ENCODE measurements at places on chromosomes 1 and 21. TPM values are rescaled to one million over a fixed set of nuclear protein-coding genes. Genes with fewer than 3 reads are reported as not detected.

Gene PRR9
- total RNA-seq: not detected

Gene NEXN
- total RNA-seq: 7.5 TPM

Gene RXFP4
- total RNA-seq: not detected

Gene CFHR4
- total RNA-seq: not detected

Gene HSPB7
- 39.9 TPM for total RNA-seq

Gene ZBTB7B
- 34.3 TPM for total RNA-seq

Gene OLFM3
- not detected for total RNA-seq

Gene KRTAP11-1
- not detected for total RNA-seq

Gene NLRP3
- total RNA-seq: 1.6 TPM

Gene LCE3E
- total RNA-seq: not detected

Gene PYHIN1
- total RNA-seq: 1.6 TPM

Gene CFAP74
- not detected for total RNA-seq

Gene XCL1
- total RNA-seq: not detected

Gene PROX1
- total RNA-seq: 27.4 TPM

Gene KIAA1614
- total RNA-seq: 4.3 TPM

Gene PROK1
- total RNA-seq: 0.26 TPM

Gene DRAXIN
- not detected for total RNA-seq

Gene AADACL4
- total RNA-seq: not detected

Gene PAPPA2
- total RNA-seq: 5.4 TPM

Gene NBPF10
- 0.33 TPM for total RNA-seq

Gene IFNLR1
- total RNA-seq: 4.6 TPM

Gene ACKR1
- total RNA-seq: 17.5 TPM

Gene EPS15
- 37.4 TPM for total RNA-seq

Gene PEAR1
- 5.2 TPM for total RNA-seq

Gene WNT4
- 0.52 TPM for total RNA-seq

Gene SH2D2A
- 0.99 TPM for total RNA-seq

Gene RGS13
- 4.9 TPM for total RNA-seq

Gene DIRAS3
- total RNA-seq: 5.3 TPM

Gene VASH2
- not detected for total RNA-seq

Gene SYDE2
- 17.5 TPM for total RNA-seq

Gene S100A2
- total RNA-seq: not detected

Gene PTGER3
- 65.3 TPM for total RNA-seq

Gene DVL1
- 58.1 TPM for total RNA-seq

Gene B3GALT5
- total RNA-seq: 4.9 TPM
